ENCODE measurements at places on chromosomes 2 and 18. TPM values are rescaled to one million over a fixed set of nuclear protein-coding genes. Genes with fewer than 3 reads are reported as not detected.

DNA sequence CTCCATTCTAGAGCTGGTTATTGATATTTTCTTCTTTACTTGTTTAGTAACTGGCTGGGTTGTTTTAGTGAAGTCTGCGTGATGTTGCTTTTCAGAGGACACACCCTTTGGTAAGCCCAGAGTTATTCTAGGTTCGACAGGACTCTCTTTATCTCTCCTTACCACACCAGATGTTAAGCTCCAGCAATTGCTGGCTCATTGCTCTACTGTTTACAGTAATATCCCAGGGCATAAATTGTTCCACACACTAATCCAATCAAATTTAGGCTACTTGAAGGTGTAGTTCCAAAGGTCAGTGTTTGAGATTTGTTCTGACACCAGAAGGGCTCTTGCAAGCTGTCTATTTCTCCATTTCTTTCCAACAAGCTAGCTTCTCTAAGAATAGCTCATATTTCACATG is 506.6 kb downstream of the NR4A2 start:
- no peaks in the 10 kb centered on the region for H3K4me1 ChIP-seq
- no peak overlapping the region for H3K4me3 ChIP-seq
- peak overlapping the region; percentile 64 for H3K27ac ChIP-seq
- no peaks in the 10 kb centered on the region for H3K27me3 ChIP-seq
- no peaks in the 10 kb centered on the region for H3K36me3 ChIP-seq
- DNase-seq: peak; percentile 22

Gene UGT1A8
- total RNA-seq: 0.10 TPM

GRCh38 chr2:5190023-5190422 is 502.2 kb upstream of the SOX11 start:
- H3K27ac ChIP-seq: no peak overlapping the region
- no peak overlapping the region for H3K4me3 ChIP-seq
- H3K36me3 ChIP-seq: no peaks in the 10 kb centered on the region
- DNase-seq: no peak
- no peaks in the 10 kb centered on the region for H3K4me1 ChIP-seq

DNA sequence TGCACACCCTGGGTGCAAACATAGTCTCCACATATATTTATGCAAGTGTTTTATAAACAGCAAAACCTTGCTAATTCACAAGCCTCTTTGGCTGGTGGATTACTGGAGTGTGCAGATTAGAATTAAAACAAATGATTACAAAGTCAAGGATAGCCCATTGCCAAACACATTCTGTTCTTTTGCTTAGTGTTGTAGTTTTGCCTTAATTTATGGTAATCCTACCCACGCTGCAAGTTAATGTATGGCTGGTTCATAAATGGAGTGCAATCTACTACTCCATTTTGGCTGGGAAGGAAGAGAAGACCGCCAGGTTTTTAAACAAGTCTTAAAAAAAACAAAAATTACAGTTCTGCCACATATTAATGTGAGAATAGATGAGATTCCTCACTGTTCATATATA is 883.1 kb upstream of the KLHL29 start:
- H3K27ac ChIP-seq: no peak overlapping the region
- no peaks in the 10 kb centered on the region for H3K4me1 ChIP-seq
- H3K36me3 ChIP-seq: no peaks in the 10 kb centered on the region
- no peak for DNase-seq
- H3K27me3 ChIP-seq: no peaks in the 10 kb centered on the region
- H3K4me3 ChIP-seq: no peak overlapping the region

- no peaks in the 10 kb centered on the region for H3K27me3 ChIP-seq
- no peak for DNase-seq
- H3K27ac ChIP-seq: peak overlapping the region; percentile 24
- H3K4me1 ChIP-seq: peaks cover 8% of the 10 kb centered on the region
Observed at GRCh38 chr2:188664416-188664815, 309.8 kb upstream of the COL3A1 start.

Gene IL36B
- total RNA-seq: not detected

Gene CRYGC
- 1.3 TPM for total RNA-seq

Gene MYCN
- 16.7 TPM for total RNA-seq

DNA sequence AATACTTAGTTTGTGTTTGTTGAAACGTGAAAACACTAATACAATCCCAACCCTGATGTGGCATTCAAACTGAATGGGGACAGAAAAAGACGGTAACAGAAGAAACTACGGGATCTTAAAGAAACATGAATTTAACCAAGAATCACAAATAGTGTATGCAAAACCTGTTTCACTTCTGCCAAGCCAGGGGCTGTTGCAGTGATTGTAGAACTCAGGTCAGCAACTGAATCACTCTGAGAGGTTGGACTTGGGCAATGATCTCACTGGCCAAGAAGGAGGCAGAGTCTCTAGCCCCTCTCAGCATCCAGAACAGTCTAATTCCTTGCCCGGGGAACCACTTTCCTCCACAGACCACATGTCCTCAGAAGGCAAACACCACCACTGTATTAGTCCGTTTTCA is 54.9 kb upstream of the CRIM1 start:
- H3K4me1 ChIP-seq: no peaks in the 10 kb centered on the region
- no peak overlapping the region for H3K4me3 ChIP-seq
- DNase-seq: no peak

Gene UCN
- 2.9 TPM for total RNA-seq

- no peak overlapping the region for H3K27ac ChIP-seq
- H3K4me1 ChIP-seq: no peaks in the 10 kb centered on the region
- no peaks in the 10 kb centered on the region for H3K36me3 ChIP-seq
- no peak for DNase-seq
- no peaks in the 10 kb centered on the region for H3K27me3 ChIP-seq
Observed at GRCh38 chr2:22838461-22838860, 546.5 kb upstream of the KLHL29 start.

Gene DUSP19
- total RNA-seq: 3.3 TPM

GRCh38 chr2:110104025-110104771 is 11.4 kb downstream of the MALL start:
- H3K4me3 ChIP-seq: no peak overlapping the region
- H3K36me3 ChIP-seq: no peaks in the 10 kb centered on the region
- H3K27me3 ChIP-seq: no peaks in the 10 kb centered on the region

Gene CRYGD
- total RNA-seq: not detected

DNA sequence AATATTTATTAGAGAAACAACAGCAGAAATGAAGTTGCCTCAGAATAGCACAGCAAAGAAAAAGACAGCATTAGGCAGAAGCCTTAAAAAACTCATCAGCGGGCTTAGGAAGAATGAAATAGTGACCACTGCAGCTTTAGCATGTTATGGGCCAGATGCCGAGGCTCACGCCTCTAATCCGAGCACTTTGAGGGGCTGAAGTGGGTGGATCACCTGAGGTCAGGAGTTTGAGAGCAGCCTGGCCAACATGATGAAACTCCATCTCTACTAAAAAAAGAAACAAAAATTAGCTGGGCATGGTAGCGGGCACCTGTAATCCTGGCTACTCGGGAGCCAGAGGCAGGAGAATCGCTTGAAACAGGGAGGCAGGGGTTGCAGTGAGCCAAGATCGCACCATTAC is 32.4 kb downstream of the AP1S3 start:
- no peaks in the 10 kb centered on the region for H3K4me1 ChIP-seq
- H3K4me3 ChIP-seq: no peak overlapping the region
- no peaks in the 10 kb centered on the region for H3K36me3 ChIP-seq
- H3K27ac ChIP-seq: no peak overlapping the region
- H3K27me3 ChIP-seq: no peaks in the 10 kb centered on the region
- no peak for DNase-seq

- no peaks in the 10 kb centered on the region for H3K36me3 ChIP-seq
- no peak overlapping the region for H3K27ac ChIP-seq
- no peaks in the 10 kb centered on the region for H3K4me1 ChIP-seq
- no peak overlapping the region for H3K4me3 ChIP-seq
- DNase-seq: no peak
Observed at GRCh38 chr2:103003750-103004260, 242.0 kb downstream of the TMEM182 start.

DNA sequence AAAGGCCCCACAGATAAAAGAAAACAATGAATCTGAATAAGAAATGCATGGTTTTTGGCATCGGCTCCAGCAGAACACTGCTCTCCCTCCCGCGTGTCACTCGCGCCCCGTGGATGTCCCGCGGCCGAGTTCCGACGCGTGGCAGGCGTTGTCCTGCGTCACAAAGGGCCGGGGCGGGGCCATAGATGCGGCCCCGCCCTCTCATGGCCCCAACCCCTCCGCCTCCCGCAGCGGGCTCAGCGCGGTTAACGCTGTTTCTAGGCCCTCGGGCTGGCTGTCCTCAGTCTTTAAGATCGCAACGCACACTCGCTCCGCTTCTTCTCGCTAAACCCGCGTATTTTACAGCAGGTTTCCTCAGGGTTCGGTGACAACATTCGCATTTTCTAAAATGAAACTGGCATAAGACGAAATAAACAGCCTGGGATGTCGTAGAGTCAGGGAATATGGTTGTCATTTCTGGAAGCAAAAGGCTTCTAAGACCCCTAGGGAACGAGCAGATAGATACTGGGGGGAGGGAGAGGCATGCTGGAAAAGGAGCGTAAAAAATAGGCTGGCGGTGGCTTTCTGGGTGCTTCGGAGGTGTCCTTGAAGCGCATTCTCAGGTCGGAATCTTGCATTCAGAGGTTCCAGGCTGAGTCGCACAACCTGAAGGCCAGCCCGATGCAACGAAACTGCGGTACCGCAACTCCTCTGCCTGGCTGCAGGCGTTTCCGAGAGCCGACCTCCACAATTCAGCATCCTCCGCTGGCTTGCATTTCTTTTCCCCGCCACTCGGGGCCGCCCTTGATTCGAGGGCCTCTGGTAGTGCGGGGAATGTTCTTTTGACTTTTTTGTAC is at the start of gene FKBP7:
Gene FKBP7 (minus strand): TSS at position 162 of the 836 bp plus-strand sequence. CDS start 101 bp downstream, at position 61.
- H3K27me3 ChIP-seq: no peaks in the 10 kb centered on the region
- H3K36me3 ChIP-seq: no peaks in the 10 kb centered on the region
- H3K4me3 ChIP-seq: peak within 1 kb of the TSS; percentile 84

- H3K27me3 ChIP-seq: no peaks in the 10 kb centered on the region
- peaks cover 25% of the 10 kb centered on the region for H3K4me1 ChIP-seq
- H3K4me3 ChIP-seq: no peak overlapping the region
- no peak for DNase-seq
- H3K27ac ChIP-seq: peak overlapping the region; percentile 92
Observed at GRCh38 chr2:219082332-219082958, 21.7 kb upstream of the IHH start.

- H3K4me1 ChIP-seq: no peaks in the 10 kb centered on the region
- DNase-seq: no peak
- H3K4me3 ChIP-seq: no peak overlapping the region
- no peaks in the 10 kb centered on the region for H3K27me3 ChIP-seq
- no peak overlapping the region for H3K27ac ChIP-seq
Observed at GRCh38 chr18:29077344-29077743, 900.4 kb upstream of the CDH2 start.

DNA sequence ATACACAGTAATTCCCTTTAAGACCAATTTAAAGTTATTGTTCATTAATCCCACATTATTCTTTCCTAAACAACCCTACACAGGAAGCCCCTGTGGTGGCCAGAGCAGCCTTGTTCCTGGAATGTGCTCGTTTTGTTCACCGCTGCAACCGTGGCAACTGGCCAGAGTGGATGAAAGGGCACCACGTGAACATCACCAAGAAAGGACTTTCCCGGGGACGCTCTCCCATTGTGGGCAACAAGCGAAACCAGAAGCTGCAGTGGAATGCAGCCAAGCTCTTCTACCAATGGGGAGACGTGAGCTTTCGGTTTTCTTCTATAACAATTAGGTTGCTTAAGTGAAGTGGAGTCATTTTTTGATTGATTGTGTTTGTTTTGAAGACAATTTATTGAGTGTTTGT is 101.0 kb downstream of the UNC80 start:
- no peak overlapping the region for H3K4me3 ChIP-seq
- H3K4me1 ChIP-seq: no peaks in the 10 kb centered on the region
- no peak overlapping the region for H3K27ac ChIP-seq
- H3K36me3 ChIP-seq: no peaks in the 10 kb centered on the region

DNA sequence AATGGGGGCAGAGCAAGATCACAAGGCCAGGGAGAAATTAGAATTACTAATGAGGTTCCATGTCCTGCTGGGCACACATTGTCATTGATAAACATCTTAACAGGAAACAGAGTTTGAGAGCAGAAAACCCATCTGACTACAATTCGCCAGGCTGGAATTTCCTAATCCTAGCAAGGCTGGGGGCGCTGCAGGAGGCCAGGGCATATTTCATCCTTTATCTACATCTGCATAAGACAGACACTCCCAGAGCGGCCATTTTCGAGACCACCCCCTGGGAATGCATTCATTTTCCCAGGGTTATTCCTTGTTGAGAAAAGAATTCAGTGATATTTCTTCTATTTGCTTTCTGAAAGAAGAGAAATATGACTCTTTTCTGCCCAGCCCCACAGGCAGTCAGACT is 152.7 kb downstream of the SUCLG1 start:
- no peak overlapping the region for H3K27ac ChIP-seq
- H3K4me3 ChIP-seq: no peak overlapping the region
- no peak for DNase-seq
- H3K4me1 ChIP-seq: no peaks in the 10 kb centered on the region
- no peaks in the 10 kb centered on the region for H3K27me3 ChIP-seq

DNA sequence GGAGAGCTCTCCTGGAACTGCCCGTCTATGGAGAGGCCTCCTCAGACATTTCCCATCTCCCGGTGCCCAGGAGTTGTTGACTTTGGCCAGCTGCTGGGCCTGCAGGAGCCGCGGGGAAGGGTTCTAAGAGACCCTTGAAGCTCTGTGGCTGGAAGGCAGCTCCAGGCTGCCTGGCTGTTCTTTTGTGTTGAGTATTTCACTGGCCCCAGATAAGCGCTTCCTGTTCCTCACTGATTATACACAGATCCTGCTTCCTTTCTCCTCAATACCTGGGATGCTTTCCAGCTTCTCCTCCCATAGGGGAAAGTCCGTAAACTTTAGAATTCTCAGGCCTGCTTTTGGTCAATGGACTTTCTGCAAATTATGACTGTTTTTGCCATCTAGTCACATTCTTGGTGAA is 57.8 kb downstream of the TGOLN2 start:
- H3K27me3 ChIP-seq: no peaks in the 10 kb centered on the region
- no peak overlapping the region for H3K27ac ChIP-seq
- no peaks in the 10 kb centered on the region for H3K36me3 ChIP-seq
- H3K4me1 ChIP-seq: peaks cover 20% of the 10 kb centered on the region
- DNase-seq: no peak

DNA sequence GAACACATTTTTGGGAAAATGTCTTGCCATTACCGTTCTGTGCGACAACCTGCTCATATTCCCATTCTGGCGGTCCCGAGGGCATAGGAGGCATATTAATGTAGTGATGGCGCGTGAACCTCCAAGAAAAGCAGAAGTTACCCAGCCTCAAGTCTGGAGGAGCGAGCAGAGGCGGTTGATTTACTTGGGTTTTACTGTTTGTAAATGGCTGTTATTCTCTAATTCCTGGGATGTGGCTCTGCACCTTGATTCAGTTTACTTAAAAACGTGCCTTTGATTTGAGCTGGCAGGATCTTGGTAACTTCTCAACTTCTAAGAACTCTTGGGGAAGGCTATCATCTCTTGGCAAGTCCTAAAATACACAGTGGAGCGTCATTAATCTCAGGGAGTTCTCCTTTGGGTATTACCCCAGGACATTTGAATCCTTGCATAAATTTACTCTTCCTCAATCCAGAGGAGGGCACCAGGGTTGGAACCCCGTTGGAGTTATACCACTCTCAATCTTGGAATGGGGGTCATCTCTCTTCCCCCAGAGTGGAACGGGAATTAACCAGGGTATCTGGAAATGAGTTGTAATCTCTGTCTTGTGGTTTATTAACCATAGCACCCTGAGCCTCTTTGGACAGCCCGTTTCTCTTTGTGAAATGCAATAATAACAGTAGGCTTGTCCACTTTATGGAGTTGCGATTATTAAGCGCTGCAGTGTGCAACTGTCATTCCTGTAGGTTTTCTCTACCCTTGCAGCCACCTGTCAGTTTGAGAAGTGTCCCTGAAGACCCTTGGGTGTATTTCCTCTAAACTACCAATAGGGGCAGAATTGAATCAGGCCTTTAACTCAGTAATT is 2.1 kb downstream of the HK2 start:
- no peaks in the 10 kb centered on the region for H3K36me3 ChIP-seq
- peak; percentile 59 for DNase-seq
- H3K4me3 ChIP-seq: peak overlapping the region; percentile 98
- H3K27ac ChIP-seq: peak overlapping the region; percentile 92

Gene CYBRD1
- 66.1 TPM for total RNA-seq

Measured in hepatocyte (in vitro differentiated cells).